GM23338 (cell line): ENCODE measurements at places on chromosomes 1 and 21.

DNA sequence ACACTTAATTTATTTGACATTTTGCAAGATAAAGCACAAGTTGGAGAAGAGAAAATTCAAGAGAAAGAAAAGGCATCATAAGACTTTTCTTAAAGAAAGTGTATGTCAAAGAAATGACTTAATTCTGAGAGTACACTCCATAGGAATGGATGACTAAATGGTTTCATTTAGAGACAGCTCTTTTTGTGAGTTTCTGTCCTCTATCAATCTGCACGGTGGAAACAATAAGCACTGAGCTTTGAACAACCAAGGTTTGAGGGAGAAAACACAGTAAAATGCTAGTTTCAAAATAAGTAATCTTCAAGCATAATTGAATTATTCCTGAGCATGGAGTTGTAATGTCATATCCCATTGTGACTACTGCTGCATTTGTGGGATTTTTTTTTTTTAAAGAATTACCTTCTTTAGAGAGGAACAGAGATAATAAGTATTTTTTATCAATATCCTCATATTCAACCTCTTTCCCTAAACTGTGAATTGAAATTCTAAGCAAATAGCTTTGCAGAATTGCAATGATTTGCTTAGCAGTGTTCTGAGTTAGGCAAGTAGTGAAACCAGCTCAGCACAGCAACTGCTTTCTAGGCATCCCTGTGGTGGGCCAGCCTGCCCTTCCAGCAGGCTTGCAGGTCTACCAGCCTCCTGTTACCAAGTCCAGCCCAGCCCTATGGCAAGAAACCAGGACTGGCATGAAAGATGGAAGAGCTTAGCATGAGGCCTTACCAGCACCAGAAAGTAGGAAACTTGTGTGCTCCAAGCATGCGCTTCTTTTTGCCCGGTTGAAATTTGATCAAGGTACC, 38.2 kb downstream of the KCNJ6 start:
- no peak for DNase-seq

DNA sequence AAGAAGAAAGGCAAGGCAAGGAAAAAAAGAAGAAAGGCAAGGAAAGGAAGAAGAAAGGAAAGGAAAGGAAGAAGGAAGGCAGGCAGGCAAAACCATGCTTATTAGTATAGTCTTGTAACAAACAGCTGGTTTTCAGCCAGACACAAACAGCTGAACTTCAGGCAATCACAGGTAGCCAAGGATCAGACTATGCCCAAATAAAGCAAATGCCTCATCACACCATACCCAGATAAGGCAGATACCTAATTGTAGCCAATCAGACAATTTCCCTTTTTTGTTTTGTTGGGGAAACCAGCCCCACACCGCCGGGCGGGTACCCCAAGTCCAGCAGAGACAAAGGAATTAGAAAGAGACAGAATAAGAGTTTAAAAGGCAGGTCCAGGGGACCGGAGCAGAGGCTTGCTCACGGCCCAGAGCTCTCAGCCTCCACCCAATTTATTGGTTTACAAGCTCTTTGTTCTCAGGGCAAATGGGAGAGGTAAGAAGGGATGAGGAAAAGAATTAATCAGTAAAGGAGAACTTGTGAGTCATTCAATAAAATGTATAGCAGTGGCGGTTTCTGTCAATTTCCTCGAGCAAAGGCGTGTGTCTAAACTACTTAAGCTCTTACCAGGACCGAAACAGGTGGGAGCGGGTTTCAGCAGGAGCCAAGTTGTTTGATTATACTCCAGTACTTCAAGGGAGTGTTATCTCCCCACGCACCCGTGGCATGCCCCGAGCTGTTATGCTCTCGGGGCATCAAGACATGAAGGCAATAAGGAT, 886.8 kb downstream of the KCNT2 start:
- DNase-seq = no peak

DNA sequence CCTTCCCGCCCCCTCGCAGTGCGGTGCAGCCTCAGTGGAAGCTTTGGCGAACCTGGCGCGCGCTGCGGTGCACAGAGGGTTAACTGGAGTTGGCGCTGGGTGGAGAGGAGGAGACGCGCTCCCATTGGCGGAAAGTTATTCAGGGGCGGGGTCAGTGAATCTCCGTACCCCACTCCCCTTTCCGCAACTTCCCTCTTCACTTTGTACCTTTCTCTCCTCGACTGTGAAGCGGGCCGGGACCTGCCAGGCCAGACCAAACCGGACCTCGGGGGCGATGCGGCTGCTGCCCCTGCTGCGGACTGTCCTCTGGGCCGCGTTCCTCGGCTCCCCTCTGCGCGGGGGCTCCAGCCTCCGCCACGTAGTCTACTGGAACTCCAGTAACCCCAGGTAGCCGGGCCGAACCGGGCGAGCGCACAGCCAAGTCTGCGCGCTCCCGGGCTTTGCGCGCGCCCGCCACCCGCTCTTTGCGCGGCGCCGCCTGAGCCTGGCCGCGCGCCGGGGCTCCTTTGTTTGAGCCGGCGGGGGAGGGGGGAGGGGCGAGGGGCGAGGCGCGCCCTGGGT, at the start of gene EFNA4:
TSS of gene EFNA4 (plus strand) at position 191 of the 561 bp plus-strand sequence. CDS start at position 275, 84 bp downstream.
- peak; percentile 98 for DNase-seq

DNA sequence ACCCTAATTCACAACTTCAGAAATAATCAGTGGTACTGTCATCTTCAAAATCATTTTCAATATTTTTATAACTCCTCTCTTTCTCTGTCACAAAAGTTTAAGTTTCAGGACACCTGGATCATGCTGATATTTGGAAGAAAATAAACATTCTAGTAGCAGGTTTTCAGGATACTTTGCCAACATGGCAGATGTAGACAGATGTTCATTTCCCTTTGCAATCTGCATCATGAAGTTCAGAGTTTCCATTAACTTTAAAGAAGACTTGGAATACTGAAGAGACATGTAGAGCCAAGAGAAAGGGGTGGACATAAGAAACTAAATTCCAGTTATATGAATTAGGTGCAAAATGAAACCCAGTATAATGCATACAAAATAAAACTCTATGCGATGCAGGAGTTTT, 218.1 kb downstream of the USH2A start:
- no peak for DNase-seq

DNA sequence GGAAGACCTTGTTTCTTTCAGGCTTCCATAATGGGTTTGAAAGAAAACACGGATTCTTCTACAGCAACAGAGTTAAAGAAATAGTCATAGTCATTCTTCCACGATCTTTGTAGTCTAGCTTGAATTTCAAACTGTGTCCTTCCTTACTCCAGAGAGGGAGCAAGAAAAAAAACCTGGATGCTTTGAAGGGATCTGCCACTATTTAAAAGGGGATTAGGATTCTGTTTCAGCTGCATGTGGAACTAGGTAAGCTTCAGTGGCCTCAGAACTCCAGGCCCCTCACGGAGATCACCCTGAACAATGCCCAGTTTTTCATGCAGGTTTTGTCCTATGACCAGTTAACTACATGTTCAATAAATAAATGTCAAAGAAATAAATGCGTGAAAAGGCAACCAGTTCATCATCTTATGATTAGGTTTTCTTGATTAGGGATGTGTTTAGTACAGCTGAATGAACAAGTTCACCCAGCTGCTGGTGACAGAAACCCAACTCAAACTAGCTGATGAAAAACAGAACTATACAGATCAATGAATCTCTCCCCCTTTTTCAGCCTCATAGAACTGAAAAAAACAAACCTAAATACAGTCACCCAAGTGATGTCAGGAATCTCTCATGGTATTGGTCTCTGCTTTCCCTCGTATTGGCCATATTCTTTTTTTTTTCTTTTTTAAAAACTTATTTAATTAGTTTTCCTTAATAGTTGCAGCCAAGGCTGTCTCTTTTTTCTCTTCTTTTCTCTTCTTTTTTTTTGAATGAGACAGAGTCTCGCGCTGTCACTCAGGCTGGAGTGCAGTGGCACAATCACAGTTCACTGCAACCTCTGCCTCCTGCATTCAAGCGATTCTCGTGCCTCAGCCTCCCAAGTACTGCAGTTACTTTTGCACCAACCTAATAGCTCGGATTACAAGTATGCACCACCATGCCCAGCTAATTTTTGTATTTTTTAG, 14.6 kb upstream of the MPZL1 start:
- no peak for DNase-seq

DNA sequence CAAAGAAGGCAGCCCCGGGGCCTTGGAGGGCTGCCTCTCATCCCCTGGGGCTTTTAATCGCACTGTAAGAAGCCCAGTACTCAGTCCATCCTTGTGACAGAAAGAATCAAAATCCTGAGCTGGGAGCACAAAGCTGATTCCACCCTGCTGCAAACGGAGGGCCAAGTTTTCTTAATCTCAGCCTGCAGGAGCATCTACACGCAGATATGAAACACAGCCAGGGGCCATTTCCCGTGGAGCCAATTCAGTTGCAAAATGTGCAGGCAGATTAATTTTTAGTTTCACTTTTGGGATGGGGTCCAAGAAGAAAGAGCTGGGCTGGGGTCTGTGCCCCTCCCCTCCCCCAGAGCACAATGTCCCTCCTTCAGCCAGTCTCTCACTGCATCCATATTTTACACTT, 4.4 kb downstream of the LYPD8 start:
- DNase-seq = no peak

DNA sequence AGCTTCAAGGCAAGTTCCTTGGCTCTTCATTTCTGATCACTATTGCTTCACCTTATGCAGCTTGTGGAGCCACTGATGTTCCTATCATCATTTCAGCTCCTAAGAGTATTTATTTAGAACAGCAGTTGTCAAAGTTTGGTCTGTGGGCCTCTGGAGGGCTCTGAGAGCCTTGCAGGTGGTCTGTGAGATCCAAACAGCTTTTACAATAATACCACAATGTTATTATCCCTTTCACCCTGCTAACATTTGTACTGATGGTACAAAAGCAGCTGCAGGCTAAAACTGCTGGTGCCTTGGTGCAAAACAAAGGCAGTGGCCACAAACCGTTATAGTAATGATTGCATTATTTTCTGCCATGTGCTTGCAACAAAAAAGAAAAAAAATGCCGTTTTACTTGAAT, 33.8 kb downstream of the PATJ start:
- DNase-seq = no peak

DNA sequence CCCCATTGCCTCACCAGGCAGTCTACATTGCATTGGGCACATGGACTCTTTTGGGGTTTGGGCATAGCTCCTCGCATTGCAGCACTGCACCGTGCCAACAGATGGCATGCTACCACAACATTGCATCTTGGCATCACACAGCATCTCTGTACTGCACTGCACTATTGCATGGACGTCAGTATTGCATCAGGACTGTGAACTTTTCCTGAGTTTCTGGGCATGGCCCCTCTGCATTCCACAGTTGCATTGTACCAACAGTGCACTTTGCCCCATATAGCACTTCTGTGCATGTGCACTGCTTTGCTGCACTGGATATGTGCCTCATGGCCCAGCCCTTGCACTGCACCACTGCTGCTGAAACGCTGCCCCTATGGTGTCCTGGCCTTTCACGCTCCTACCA, 9.6 kb downstream of the PTPRU start:
- DNase-seq = no peak

GRCh38 chr1:167738158-167738557, 16.4 kb downstream of the MPZL1 start:
- no peak for DNase-seq

DNA sequence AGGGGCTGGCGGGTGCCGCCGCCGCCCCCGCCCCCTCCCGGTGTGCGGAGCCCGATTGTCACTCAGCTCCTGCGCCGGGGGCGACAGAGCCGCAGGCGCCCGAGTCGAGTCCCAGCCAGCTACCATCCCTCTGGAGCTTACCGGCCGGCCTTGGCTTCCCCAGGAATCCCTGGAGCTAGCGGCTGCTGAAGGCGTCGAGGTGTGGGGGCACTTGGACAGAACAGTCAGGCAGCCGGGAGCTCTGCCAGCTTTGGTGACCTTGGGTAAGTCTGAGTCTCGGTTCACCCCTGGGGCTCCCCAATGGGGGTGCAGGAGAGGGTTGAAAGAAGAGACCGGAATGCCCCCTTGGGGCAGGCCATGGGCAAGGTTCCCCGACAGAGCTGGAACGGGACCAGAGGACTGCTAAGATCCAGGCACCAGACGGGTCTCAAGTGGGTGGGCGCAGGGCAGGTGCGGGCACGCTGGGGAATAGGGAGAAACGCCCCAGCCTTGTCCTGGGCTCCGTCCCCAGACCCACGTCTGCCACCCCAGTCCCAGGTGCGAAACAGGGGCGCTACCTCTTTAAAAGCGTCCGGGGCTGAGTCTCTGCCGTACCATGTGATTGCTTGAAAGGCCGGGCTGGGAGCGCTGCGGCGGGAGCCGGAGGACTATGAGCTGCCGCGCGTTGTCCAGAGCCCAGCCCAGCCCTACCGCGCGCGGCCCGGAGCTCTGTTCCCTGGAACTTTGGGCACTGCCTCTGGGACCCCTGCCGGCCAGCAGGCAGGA, at the start of gene ADORA1:
TSS of gene ADORA1 (plus strand) at position 61 of the 765 bp plus-strand sequence. CDS start 1,116 bp downstream, outside the sequence.
- DNase-seq = peak; percentile 94

- DNase-seq = no peak
These were observed 151.9 kb downstream of the CASZ1 start for GRCh38 chr1:10644307-10645128.

GRCh38 chr1:66334318-66334717, 199.6 kb upstream of the SGIP1 start:
- DNase-seq = peak; percentile 25

DNA sequence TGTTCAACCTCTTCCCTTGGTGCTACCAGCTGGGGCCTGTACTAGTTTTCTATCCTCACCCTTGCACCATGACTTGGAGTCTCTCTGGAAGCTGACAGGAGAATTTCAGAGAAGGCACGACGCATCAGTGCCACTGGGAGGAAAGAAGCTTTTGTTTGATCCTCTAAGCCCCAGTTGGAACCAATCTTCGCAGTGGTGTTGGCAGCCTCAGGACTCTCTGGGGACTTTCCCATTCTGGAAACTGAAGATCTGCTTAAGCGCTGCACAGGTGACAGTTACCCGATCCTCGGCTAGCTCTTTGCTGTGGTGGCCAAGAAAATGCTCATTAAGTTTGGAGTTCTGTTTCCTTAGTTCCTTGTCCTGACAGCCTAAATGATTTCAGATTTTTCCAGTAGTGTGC, 222.3 kb downstream of the RHOU start:
- DNase-seq = no peak

DNA sequence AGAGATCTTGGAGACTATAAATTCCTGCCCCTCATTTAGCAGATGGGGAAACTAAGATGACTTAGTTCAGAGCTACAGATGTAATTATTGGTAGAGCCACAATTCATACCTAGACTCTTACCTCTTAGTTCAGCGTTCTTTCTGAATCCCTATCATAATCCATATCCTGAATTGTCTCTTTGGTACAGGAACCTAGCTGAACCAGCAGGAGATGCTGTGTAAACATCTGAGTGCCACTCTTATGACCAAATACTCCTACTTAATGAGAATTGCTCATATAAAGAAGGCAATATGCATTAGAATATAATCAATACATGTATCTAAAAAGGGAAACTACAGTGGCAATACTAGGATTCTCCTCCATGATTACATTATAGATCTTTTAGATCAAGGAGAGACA, 459.0 kb downstream of the SIPA1L2 start:
- DNase-seq = no peak

GRCh38 chr1:1565340-1565739, 9.3 kb downstream of the SSU72 start:
- no peak for DNase-seq

DNA sequence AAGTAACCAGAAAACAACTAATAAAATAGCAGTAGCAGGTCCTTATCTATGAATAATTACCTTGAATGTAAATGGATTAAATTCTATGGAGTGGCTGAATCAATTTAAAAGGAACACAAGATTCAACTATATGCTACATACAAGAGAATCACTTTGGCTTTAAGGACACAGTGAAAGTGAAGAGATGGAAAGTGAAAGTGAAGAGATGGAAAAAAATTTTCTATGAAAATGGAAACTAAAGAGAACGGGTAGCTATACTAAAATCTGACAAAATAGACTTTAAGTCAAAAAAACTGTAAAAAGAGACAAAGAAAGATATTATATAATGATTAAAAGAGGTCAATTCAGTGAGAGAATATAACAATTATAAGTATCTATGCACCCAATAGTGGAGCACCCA, 54.7 kb downstream of the C1orf185 start:
- DNase-seq = no peak
